ENCODE measurements at places on chromosomes 1 and 21.

DNA sequence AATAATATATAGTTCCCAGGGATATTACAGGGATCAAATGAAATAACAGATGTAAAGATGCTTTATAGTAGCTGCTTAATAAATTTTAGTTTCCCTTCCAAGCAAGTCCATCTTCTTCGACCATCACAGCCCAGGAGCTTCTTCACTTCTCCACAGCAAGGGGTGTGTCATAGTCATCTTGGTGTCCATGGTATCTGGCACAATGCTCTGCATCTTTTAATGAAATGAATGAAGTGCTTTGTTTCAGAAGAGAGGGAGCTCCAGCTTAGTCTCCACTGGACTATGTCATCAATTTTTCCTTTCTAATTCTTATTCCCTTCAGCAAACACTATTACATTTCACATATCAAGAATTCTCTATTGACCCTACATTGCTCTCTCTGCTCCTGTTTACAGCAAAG, 4.9 kb upstream of the MACF1 start:
- DNase-seq: no peak

DNA sequence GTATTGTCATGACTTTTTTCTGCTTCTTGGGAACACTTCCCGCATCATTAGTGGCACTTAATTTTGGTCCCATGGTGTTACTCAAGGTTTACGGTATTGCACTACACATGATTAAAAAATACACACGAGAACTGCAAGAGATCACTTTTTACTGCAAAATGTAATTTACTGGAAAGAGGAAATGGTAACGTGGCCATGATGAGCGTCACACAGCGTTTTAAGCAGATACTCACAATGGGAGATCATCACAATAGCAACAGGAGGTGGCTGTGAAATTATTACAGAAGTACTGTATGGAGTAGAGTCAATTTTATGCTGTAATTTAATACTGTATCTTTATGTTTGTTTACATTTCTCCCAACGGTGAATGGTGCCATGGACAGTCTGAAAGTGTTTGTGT, 1510.3 kb downstream of the AMY1C start:
- DNase-seq: no peak

DNA sequence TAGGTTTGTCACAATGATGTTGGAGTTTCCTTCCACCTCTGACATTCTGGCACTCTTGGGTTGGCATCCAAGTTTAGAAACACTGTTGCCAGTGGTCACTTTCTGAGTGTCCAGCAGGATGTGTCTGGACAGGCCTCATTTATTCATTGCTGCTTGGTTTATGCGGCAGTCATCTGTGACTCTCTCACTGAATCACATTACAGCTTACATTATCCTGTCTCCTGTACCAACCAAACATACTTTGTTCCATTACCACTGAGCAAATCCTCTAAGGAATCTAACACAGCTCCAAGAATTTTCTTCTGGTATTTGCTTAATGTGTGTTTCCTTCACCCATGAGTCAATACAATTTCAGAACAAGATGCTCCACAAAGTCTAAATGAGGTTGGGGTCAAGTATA, 19.9 kb downstream of the SGIP1 start:
- DNase-seq: no peak

GRCh38 chr1:115642168-115643072, 650 bp downstream of the VANGL1 start:
- DNase-seq: no peak

- DNase-seq: no peak
Observed at GRCh38 chr1:226417830-226418546, 10.1 kb upstream of the PARP1 start.

DNA sequence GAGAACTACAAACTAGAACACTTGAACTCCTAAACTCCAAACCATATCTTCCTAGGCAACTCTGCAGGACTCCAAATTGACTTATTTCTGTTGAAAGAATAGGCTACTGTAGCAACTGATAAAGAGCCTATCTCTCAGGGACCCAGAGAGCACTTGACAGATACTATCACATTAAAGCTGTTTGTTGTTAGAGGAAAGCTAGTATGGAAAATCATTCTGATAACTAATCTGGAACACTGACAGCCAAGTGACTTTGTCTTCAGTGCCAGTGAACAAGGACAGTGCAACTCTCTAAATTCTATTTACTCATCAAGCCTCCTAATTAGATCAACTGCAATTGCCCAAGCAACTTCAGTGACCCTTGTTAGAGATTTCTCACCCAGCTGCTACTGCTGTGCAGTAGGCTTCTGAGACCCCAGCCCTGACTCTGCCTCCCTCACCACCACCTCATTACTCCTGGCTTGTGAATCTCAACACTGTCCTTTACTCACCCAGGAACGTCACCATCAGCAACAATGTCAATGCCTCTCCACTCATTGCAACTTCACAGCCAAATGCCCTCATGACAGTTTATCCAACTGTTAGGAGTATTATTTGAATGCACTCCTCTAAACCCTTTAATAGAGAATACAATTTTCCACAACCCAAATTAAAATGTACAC, 7.4 kb upstream of the RGS13 start:
- DNase-seq: no peak

DNA sequence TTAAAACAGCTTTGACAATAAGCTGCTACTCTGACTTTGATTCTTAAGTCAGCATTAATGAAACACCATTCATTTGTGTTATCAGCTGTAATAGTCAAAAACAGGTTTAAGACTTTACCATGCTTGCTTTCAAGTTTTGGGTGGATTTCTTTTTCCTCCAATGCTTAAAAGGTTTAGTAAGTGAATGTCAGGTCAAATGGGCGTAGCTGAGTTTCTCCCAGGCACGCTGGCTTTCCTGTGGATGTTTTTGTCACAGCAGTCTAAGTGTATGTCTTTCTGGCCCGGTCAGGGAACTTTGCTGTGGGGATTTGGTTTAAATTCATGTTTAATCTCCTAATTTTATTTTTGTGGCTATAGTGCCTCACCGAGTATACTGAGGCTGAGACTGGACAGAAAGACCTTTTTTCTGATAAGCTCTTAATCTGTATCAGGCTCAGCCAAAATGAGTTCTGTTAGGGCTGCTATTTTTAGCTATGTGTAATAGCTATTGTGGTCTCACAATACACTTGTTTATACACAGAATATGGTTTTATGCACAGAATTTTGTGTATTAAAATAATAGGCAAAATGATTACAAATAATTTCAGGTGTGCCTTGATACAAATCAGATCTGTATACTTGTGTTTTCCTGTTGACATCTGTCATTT, 292.8 kb downstream of the DISC1 start:
- no peak for DNase-seq

GRCh38 chr1:220966881-220967611, 87.8 kb downstream of the HLX start:
- no peak for DNase-seq

DNA sequence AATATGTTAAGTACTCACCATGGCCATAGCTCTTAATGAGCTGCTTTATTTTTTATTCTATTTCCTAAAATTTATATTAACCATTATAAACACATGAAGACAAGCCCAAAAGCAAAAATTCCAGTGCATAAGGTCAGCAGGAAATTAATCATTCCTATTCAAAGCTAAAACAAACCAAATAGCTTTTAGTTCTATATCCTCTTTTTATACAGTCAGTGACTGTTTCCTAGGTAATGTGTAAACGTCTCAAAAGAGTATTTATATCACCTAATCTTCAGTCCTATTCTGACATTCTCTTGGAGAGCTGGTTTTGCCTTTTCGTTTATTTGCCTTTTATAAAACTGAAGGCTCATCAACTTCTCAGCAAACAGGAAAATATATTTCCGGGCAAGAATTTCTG, 4.2 kb downstream of the GOLPH3L start:
- no peak for DNase-seq

GRCh38 chr1:234997201-234997895, 131.3 kb downstream of the TOMM20 start:
- DNase-seq: peak; percentile 100

GRCh38 chr1:164504749-164505148, 54.2 kb upstream of the PBX1 start:
- no peak for DNase-seq

- DNase-seq: no peak
Observed at GRCh38 chr1:32521165-32521564, 18.1 kb upstream of the ZBTB8A start.

DNA sequence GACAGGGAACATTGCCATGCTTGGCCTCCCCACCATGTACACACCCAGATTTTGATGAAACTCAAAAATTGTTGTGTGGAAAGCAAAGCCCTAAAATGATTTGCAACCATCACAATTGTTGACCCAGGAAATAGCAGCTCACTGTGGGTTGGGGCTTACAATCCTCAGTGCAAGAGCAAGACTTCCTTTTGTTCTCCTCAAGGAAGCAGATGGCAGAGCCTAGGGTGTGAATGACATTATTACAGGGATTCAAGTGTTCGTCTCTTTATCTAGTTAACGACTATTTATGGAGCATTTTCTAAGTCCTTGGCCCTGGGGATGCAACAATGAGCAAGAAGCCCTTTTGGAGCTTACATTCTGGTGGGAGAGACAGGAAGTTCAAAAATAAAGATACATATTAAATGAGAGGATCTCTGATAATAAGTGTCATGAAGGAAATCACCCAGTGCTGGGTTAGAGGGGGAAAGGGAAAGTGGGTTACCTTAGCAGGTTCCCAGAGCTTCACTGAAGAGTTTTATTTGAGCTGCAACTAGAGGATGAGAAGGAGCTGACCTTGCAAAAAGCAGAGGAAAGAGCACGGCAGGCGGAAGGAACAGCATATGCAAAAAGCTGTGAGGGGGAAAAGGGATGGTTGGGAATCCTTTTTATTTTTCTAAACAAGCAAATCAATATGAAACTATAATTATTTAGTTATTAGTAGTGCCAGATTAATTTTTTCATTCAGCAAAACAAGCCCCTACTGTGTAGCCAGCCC, 38.5 kb upstream of the ID3 start:
- DNase-seq: no peak

DNA sequence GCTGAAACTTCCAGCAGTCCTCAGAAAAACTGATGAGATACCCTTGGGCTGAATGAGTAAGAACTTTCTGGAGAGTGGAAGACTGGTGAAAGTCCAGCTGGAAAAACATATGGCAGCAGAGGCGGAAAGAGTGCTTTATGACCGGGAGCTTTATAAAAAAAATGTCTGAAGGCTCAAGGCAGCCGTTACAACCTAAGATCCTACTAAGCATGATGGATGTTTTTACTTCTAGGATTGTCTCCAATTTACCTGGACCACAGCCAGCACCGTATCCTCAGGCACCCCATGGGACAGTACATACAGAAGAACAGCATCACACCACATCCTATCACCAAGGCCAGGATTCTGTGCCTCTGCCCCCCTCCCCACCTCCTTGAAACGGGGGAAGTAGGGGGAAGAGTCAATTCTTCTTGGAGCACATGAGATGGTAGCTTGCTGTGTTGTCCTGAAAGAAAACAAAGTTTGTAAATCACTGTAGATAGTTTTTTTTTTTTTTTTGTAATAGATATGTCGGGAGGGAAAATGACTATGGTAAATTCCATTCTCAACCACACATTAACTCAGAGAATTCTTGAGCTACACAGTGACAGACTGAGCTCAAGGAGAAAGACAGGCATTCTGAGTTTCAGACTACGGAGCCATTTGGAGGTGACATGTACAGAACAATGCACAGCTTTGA, 11.8 kb upstream of the IRF2BP2 start:
- DNase-seq: no peak

DNA sequence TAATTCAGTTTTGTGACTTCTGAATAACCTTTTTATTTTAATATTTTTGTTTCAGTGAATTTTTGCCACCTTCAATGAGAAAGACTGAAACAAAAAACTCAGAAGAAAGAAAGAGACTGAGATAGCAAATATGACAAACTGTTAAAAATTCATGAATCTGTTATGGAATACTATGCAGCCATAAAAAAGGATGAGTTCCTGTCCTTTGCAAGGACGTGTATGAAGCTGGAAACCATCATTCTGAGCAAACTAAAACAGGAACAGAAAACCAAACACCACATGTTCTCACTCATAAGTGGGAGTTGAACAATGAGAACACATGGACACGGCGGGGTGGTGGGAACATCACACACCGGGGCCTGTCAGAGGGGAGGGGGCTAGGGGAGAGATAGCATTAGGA, 193.4 kb upstream of the FGGY start:
- DNase-seq: no peak

DNA sequence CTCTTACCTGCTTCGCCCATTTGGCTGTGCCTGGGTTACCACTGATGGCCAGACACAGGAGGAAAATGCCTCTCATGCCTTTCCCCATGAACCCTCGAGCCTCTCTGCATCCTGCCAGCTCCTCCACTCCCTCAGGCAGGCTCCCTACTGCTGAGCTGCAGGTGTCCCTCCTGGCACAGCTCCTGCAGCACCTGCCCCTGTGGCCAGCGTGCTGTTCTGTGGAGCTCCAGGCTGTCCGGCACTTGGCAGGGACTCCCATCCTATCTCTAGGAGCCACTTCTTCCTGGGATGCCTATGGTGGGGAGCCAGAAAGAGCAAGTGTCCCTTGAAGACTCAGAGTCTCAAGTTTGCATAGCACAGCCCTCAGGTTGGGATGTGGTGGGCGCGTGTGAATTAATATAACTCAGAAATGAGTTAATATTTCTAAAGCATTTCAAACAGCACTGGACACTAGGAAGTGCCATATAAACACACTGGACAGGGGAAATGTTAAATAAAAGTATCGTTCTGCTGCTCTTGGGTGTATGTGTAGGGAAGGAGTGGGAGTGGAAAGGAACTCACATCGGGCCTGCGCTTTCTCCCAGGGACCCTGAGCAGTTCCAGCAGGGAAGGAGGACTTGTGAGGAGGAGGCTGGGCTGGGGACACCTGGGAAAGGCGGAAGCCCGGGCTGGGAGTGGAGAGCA, 2.7 kb downstream of the LRRC71 start:
- no peak for DNase-seq

DNA sequence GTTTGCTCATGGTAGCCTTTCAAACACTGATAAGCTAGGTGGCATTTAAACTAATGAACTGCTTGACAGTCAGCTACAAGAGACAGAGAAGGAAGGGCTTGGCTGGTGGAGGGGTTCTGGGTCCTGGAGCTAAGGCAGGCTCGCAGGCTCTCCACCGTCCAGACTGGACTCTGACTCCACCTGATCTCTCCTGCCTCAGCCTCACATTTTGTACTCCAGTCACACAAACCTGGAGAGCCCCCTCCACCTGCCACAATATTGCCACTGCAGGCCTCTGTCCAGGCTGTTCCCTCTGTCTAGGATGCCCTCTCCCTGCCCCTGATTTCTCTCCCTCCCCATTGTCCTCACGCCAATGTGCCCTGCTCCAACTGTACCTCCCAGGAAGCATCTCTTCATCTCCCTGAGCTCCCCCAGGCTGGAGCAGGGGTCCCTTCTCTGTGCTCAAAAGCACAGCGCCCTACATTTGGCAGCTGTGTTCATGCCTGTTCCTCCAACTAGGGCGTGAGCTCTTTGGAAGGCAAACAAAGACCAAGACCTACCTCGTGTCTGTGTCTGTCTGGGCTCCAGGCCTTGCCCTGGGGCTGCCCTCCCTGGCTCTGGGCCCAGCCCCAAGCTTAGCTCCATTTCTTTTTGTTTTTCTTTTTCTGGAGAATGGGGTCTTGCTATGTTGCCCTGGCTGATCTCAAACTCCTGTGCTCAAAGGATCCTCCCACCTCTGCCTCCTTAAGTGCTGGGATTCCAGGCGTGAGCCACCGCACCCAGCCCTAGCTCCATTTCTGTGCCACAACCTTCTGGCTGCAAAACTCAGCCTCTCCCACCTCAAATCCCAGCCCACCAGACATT, 2.9 kb downstream of the TIE1 start:
- DNase-seq: no peak

Measured in ascending aorta (tissue), 2 donors.